ENCODE measurements at places on chromosomes 12 and 14. TPM values are rescaled to one million over a fixed set of nuclear protein-coding genes. Genes with fewer than 3 reads are reported as not detected.

GRCh38 chr14:88981948-88982347 is 157.5 kb downstream of the TTC8 start:
- no peak for DNase-seq
- peaks cover 14% of the 10 kb centered on the region for H3K27me3 ChIP-seq
- H3K27ac ChIP-seq, result no peak overlapping the region
- no peaks in the 10 kb centered on the region for H3K4me1 ChIP-seq
- no peak overlapping the region for H3K4me3 ChIP-seq
- H3K36me3 ChIP-seq, result no peaks in the 10 kb centered on the region

DNA sequence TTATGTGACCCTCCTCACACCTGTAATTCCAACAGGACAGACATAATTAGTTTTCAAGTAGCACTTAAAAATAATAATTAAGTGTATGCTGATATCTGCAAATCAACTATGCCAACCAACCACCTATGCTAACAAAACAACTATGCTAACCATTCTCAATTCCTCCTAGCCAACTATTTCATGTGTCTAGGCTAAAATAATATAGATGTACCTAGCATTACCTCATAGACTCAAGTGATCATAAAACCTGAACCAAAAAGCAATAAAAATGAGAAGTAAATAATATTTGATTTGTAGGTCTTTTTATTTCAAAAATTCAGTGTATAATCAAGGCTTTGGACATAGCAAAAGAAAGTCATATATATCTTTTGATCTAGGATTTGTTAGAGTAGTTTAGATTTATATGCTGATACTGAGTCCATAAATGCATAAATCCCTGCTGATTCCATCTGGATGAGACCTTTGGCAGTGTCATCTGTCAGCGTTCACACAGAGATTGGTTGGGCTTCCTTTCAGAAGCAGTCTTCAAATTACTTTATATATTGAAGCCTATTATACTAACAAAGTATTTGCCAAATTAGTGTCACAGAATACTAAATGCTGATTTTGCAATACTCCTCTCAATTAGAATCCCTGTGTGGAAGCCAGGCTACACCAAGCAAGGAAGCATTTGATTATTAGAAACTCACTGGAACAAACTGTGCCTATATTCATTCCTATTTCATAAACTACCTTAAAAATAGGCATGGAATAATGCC is 101.4 kb upstream of the PPM1H start:
- no peaks in the 10 kb centered on the region for H3K27me3 ChIP-seq
- H3K4me3 ChIP-seq, result no peak overlapping the region
- no peak overlapping the region for H3K27ac ChIP-seq
- no peaks in the 10 kb centered on the region for H3K36me3 ChIP-seq
- no peak for DNase-seq

DNA sequence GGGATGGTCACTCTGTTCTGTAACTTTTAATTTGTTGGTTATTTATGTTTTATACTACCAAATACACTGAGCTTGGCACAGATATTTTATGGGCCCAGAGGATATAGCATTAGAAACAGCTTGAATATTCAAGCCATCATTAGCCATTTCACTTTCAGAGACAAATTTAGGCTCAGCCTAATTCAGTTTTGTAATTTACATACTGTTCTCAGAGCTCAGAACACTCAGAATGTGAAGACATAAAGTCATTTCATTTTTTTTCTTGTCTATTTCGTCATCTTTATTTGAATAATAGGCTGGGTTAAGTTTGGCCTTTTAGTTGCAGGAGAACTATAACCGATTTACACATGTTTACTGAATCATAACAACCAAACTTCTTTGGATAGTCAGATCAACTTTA is 361.7 kb downstream of the SNAPC1 start:
- no peak overlapping the region for H3K4me3 ChIP-seq
- no peak overlapping the region for H3K27ac ChIP-seq
- peaks cover 50% of the 10 kb centered on the region for H3K27me3 ChIP-seq
- no peaks in the 10 kb centered on the region for H3K4me1 ChIP-seq
- no peak for DNase-seq
- H3K36me3 ChIP-seq, result no peaks in the 10 kb centered on the region

DNA sequence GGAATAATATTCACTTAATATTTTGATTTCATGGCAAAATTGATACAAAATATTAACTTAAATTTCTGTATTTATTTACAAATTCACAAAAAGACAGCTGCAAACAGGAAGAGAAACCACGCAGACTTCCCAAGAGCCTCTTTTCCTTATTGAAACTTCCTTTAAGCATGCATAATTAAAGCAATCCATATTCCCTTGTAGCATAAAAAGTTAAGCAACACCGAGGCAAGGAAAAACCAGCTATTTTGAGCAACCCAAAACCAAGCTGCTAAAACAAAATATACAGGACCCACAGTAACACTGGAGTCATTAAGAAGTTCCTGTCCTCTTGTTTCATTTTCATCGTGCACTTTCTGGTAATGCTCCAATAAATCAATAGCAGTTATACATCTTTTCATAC is 58.0 kb downstream of the EEA1 start:
- no peak overlapping the region for H3K27ac ChIP-seq
- H3K27me3 ChIP-seq, result no peaks in the 10 kb centered on the region
- peaks cover 6% of the 10 kb centered on the region for H3K36me3 ChIP-seq
- no peak overlapping the region for H3K4me3 ChIP-seq
- DNase-seq, result no peak

- H3K36me3 ChIP-seq, result no peaks in the 10 kb centered on the region
- H3K4me1 ChIP-seq, result no peaks in the 10 kb centered on the region
- H3K27me3 ChIP-seq, result peaks cover 15% of the 10 kb centered on the region
- H3K4me3 ChIP-seq, result no peak overlapping the region
These were observed 220.5 kb downstream of the SEC23A start for GRCh38 chr14:38882533-38882932.

GRCh38 chr14:81890020-81890419 is 356.4 kb upstream of the SEL1L start:
- no peak overlapping the region for H3K27ac ChIP-seq
- H3K4me1 ChIP-seq, result no peaks in the 10 kb centered on the region
- H3K36me3 ChIP-seq, result no peaks in the 10 kb centered on the region
- H3K4me3 ChIP-seq, result no peak overlapping the region

- no peaks in the 10 kb centered on the region for H3K36me3 ChIP-seq
- H3K4me3 ChIP-seq, result no peak overlapping the region
- peaks cover 32% of the 10 kb centered on the region for H3K4me1 ChIP-seq
These were observed 10.5 kb upstream of the WNT5B start for GRCh38 chr12:1618489-1618888.

The CLEC4D gene
- total RNA-seq, result not detected

The FGF6 gene
- total RNA-seq, result not detected

The NR4A1 gene
- total RNA-seq, result 10.5 TPM

The FAM186B gene
- total RNA-seq, result not detected
